ENCODE measurements at places on chromosomes 4 and X.

DNA sequence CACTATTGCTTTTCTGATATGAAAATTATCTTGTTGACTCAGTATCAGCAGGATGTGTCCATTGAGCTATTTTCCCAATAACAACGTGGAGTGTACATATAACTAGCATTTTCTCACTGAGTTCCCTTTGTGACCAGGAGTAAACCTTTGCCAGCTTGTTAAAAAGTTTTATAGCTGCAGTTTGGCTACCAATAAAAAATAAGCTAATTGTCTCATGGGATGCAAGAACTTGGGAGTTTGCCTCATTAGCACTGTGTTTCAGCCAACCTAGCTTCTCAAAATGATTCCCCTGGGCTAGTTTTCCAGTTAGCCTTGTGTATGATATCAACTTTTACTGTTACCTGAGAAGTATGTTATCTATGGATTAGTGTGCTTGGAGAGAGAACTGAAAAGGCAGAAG is 24.9 kb upstream of the ANXA5 start:
- no peaks in the 10 kb centered on the region for H3K4me1 ChIP-seq
- no peaks in the 10 kb centered on the region for H3K27me3 ChIP-seq
- no peak overlapping the region for H3K27ac ChIP-seq
- H3K36me3 ChIP-seq, result no peaks in the 10 kb centered on the region
- no peak overlapping the region for H3K4me3 ChIP-seq
- no peak for DNase-seq

- no peaks in the 10 kb centered on the region for H3K27me3 ChIP-seq
- no peak overlapping the region for H3K4me3 ChIP-seq
- H3K27ac ChIP-seq, result no peak overlapping the region
- H3K36me3 ChIP-seq, result no peaks in the 10 kb centered on the region
- H3K4me1 ChIP-seq, result no peaks in the 10 kb centered on the region
Measured at GRCh38 chr4:154152546-154152945, 339.1 kb downstream of the DCHS2 start.

DNA sequence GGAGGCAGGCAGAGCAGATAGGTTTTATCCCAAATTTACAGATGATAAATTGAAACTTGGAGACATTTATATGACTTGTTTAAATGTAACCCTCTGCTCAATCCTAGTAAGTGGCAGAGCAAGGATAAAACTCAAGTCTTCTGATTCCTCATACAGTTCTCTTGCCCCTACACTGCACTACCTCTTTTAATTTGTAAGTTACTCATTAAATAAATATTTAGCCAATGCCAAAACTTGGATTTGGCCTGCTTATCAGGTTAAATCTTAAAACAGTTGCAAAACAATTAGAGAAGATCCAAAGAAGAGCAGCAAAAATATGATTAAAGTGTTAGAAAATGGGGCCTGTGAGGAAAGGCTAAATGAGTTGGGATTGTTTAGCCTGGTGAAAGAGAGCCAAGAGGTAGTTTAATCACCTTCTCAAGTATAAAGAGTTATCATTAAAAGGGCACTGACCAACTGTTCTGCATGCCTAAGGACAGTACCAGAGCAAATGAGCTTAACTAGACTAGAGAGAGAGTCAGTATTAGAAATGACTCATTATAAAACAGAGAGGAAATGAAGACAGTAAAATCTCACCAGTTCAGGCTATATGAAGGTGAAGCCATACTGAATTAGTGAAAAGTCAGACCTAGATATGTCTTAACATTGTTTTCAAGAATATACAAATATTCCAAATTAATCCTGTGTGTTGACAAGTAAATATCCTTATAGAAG is 146.3 kb downstream of the GRIA3 start:
- no peaks in the 10 kb centered on the region for H3K4me1 ChIP-seq
- no peaks in the 10 kb centered on the region for H3K36me3 ChIP-seq
- no peak overlapping the region for H3K27ac ChIP-seq
- DNase-seq, result no peak

DNA sequence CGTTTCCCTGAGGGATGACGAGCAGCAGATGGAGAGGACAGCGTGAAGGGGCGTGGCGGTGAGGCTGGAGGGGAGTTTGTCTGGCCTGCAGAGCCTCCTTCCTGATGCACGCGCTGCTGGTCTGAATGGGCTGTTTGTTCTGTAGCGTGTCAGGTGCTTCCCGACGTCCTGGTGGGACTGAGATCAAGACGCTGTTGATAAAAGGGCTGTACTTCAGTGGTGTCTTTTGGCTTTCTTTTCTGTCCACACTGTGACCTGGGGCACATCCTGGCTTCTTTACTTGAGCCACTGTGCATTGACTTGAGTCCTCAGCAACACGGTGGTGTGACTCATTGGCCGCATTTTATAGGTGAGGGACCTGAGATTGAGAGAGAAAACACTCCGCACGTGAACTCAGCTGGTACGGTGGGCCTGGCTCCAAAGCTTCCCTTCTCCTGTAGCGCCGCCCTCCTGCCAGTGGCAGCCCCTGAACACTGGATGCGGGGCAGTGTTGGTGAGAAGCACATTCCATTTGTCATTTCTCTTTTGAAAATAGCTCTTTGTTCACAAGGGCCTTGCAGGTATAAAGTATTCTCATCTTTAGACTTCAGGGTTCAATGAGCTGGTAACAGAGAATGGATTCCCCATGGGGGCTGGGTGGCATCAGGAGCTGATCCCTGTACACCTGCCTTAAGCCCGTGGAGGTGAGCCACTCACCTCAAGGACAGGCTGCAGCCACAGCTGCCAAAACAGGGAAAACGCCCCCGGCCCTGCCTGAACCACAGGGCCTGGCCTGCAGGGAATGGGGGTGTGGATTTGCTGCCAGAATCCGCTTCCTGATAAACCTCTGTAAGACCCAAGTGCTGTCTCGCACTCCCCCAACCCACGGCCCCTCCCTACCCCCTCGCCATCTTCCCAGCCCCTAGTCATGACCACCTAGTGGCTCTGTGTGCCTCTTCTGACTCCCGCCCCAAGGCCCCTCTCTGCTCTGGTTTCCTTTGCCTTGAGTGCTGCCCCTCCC is 29.2 kb downstream of the NSG1 start:
- DNase-seq, result peak; percentile 18
- no peak overlapping the region for H3K27ac ChIP-seq
- no peaks in the 10 kb centered on the region for H3K4me1 ChIP-seq
- H3K4me3 ChIP-seq, result no peak overlapping the region

- peaks cover 44% of the 10 kb centered on the region for H3K4me1 ChIP-seq
- no peak for DNase-seq
- H3K27ac ChIP-seq, result no peak overlapping the region
- H3K27me3 ChIP-seq, result no peaks in the 10 kb centered on the region
- H3K36me3 ChIP-seq, result no peaks in the 10 kb centered on the region
Measured at GRCh38 chrX:44908153-44908552, 35.2 kb downstream of the KDM6A start.

- H3K27ac ChIP-seq, result no peak overlapping the region
- DNase-seq, result no peak
Measured at GRCh38 chr4:13511101-13511500, 27.0 kb upstream of the RAB28 start.

- no peak overlapping the region for H3K27ac ChIP-seq
- H3K4me3 ChIP-seq, result no peak overlapping the region
- peak; percentile 28 for DNase-seq
Measured at GRCh38 chr4:90174621-90175023, 47.4 kb downstream of the CCSER1 start.

GRCh38 chrX:47539860-47540259 is 21.1 kb upstream of the ARAF start:
- peak overlapping the region; percentile 74 for H3K27ac ChIP-seq
- H3K4me3 ChIP-seq, result no peak overlapping the region
- H3K4me1 ChIP-seq, result peaks cover 5% of the 10 kb centered on the region
- DNase-seq, result no peak
- no peaks in the 10 kb centered on the region for H3K36me3 ChIP-seq

DNA sequence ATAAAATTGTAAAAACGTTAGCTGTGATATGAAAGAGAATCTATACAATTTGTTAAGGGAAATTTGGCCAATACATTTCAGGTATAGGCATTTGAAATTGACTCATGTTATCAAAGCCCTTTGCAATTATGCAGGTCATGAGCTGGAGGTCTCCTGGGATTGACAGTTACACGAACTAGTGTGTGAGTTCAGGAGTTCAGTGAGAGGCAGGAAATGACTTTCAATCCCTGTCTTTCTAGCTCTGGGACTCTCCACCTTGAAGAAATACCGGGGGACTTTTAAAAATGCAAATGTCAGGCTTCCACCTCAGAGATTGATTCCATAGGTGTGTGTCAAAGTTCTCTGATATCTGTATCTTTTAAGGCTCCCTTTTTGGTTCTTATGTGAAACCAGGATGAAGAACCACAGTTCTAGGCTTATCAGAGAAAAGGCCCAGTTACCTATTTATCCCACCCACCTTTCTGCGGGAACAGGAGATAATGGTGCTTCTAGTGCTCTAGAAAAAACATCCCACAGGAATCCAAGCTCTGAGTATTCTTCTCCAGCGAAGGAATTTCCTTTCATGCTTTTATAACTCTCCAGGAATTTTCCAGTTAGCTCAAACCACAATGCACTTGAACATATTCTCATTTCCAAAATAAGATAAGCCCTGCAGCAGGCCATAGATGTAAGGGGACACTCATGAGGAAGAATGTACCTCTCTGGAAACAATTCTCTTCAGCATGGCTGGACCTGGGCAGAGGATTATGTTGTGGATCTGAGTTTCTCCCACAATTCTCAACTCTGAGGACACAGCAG is 501.0 kb downstream of the IDS start:
- H3K27me3 ChIP-seq, result no peaks in the 10 kb centered on the region
- no peak for DNase-seq

GRCh38 chrX:22345884-22346283 is 73.2 kb downstream of the CBLL2 start:
- DNase-seq, result no peak
- H3K4me1 ChIP-seq, result no peaks in the 10 kb centered on the region
- H3K36me3 ChIP-seq, result no peaks in the 10 kb centered on the region
- no peak overlapping the region for H3K27ac ChIP-seq
- no peak overlapping the region for H3K4me3 ChIP-seq

- H3K27me3 ChIP-seq, result no peaks in the 10 kb centered on the region
- no peak overlapping the region for H3K27ac ChIP-seq
- no peaks in the 10 kb centered on the region for H3K36me3 ChIP-seq
- no peak overlapping the region for H3K4me3 ChIP-seq
- H3K4me1 ChIP-seq, result no peaks in the 10 kb centered on the region
Measured at GRCh38 chrX:136387951-136388502, 87.3 kb downstream of the ADGRG4 start.

DNA sequence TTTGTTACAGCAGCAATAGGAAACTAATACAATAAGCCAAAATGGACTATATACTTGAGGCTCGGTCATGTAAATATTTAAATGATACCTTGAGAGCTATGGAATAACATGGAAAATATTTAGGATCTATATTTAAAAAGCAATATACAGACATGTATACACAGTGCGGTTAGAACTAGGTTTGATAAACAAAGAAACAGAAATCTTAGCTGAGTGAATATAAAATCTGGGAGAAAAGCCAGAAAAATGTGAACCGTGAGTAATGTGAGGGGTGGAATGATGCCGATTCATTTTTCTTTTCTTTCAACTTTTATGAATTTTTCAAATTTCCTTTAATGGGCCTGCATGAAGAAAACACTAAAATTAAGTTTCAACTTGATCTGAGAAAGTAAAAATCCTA is 104.1 kb downstream of the ATXN3L start:
- H3K27ac ChIP-seq, result no peak overlapping the region
- H3K27me3 ChIP-seq, result no peaks in the 10 kb centered on the region
- no peaks in the 10 kb centered on the region for H3K4me1 ChIP-seq
- H3K36me3 ChIP-seq, result no peaks in the 10 kb centered on the region

DNA sequence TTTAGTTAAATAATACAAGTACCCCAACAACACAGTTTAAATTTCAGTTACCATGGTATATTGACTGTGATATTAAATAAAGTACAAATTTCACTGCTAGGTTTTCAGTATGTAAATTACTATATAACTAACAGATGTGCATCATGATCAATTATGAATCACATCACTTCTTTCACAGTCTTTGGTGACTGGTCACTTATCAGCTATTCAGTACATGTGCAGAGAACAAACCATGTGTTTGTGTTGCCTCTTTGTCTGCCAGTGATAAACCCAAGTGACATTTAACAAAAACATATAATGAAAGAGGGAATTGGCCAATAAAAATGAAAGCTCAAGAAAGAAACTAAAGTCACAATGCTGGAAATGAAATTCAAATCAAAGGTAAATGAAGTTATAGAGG is 249.3 kb downstream of the CHIC1 start:
- H3K27ac ChIP-seq, result no peak overlapping the region
- no peak overlapping the region for H3K4me3 ChIP-seq
- no peak for DNase-seq
- no peaks in the 10 kb centered on the region for H3K27me3 ChIP-seq
- H3K4me1 ChIP-seq, result no peaks in the 10 kb centered on the region

DNA sequence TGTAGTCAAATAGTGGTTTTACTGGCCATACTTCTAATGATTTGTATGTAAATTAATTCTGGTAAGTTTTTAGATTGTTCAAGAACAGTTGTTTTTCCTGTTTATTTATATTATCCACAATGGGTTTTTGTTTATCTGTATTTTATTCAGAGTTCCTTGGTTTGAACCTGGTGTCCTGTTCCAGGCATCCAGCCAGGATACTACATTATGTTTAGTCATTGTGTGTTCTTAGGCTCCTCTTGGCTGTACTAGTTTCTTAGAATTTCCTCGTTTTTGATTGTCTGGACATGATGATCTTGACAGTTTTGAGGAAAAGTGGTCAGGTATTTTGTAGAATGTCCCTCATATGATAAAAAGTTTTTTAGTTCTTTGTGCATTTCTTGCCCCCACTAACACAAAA is 7.8 kb downstream of the TIGD2 start:
- no peak overlapping the region for H3K27ac ChIP-seq
- peaks cover 4% of the 10 kb centered on the region for H3K36me3 ChIP-seq
- H3K27me3 ChIP-seq, result no peaks in the 10 kb centered on the region
- no peak overlapping the region for H3K4me3 ChIP-seq
- no peak for DNase-seq

DNA sequence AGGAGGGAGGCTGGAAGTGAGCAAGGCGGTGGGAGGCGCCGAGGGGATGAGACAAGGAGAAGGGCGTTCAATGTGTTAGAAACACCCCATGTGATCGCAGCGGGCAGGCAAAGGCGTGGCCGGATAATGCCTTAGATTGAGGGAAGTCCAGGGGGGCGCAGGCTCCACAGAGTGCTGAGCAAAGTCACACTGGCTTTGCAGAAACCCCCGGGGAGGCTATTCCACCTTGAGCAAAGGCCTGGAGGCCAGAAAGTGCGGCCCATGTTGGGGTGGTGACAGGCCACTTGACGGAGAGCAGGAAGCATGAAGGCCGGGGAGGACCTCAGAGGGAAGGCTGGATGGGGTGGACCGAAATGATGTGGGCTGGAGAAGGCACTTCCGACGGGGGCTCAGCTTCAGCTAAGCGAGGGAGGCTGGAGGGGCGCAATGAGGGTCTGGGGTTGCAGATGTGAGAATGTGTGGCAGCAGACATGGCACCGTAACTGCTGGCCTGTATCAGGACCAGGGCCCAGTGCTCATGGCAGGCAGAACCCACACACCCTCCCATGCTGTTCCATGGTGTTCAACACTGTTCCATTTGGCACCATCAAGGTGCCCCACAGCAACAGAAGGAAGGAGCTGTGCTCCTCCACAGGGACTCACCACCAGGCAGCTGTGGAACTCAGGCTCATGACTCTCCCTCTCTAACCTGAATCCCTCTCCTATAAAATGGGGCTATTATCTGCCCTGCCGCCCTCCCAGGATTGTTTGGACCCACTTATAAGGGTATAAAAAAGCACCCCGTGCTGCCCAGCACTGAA is 50.3 kb downstream of the HMX1 start:
- H3K36me3 ChIP-seq, result no peaks in the 10 kb centered on the region
- peaks cover 4% of the 10 kb centered on the region for H3K27me3 ChIP-seq
- no peak overlapping the region for H3K4me3 ChIP-seq
- H3K27ac ChIP-seq, result no peak overlapping the region
- no peak for DNase-seq

- peak overlapping the region; percentile 68 for H3K4me3 ChIP-seq
- H3K27ac ChIP-seq, result peak overlapping the region; percentile 37
- H3K4me1 ChIP-seq, result peaks cover 13% of the 10 kb centered on the region
- no peaks in the 10 kb centered on the region for H3K27me3 ChIP-seq
Measured at GRCh38 chrX:49071877-49072711, 1.7 kb downstream of the PRAF2 start.

Measured in upper lobe of left lung (tissue), 6 donors.